ENCODE measurements at places on chromosomes 2 and 18.

- DNase-seq = no peak
These were observed 185.3 kb downstream of the PRKCE start for GRCh38 chr2:45836740-45837139.

- no peak for DNase-seq
These were observed 79.2 kb upstream of the EPC2 start for GRCh38 chr2:148565272-148565894.

DNA sequence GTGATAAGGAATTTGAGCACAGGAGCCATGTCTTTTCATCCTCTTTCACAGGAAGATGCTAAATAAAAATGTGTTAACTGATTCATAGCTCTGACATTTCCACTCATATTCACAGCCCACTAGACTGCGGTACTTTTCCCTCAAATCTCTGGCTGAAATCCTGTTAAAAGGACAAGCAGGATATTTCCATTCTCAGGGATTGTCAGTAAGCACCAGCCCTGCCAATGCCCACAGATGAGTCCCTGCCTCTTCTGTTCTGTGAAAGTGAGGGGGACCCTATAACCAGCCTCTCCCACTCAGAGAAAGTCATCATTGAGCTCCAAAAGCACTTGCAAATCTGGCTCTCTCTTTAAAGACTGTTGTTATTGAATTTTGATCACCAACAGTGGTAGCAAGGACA is 440.5 kb downstream of the SETBP1 start:
- DNase-seq = no peak

- DNase-seq = no peak
These were observed 169.4 kb downstream of the EIPR1 start for GRCh38 chr2:3208179-3208578.

DNA sequence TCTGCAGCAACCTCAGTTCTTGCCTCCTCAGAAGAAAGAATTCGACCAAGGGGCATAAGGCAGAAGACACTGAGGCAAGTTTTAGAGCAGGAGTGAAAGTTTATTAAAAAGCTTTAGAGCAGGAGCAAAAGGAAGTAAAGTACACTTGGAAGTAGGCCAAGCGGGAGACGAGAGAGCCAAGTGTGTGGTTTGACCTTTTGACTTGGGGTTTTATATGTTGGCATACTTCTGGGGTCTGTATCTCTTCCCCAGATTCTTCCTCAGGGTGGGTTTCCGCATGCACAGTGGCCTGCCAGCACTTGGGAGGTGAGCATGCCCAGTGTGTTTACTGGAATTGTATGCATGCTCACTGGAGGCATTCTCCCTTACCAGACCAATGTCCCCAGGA is 59.3 kb upstream of the ANKRD44 start:
- no peak for DNase-seq

DNA sequence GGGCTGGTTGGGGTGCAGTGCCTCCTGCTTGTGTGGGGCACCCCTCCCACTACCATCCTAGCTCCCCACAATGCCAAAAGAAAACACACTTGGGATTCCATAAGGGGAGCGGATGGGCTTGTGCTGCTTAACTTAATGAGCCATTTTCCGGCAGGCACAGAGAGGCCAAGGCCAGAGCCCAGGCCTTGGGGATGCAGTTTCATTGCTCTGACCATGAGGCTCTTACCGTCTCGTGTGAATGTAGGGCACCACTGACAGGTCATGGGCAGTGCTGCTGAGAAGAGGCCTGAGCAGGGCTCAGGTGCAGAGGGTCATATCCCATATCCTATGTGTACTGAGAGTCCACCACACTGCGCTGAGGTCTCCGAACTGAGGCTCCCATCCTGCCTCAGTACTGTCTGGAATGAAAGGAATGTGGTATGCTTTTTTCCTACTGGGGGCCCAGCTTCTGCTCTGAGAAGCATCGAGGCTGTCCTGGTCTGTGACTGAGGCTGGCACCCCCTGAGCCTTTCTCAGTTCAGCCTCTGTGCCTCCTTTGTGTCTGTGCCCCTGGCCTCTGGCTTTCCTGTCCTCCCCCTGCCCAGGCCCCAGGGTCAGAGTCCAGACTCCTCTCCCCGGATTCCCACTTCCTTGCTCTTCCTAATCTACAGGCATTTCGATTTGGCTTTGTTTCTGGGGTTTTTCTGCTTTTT is 45.2 kb upstream of the MAPRE3 start:
- no peak for DNase-seq

GRCh38 chr2:96247009-96247408 is 18.8 kb downstream of the TMEM127 start:
- no peak for DNase-seq

DNA sequence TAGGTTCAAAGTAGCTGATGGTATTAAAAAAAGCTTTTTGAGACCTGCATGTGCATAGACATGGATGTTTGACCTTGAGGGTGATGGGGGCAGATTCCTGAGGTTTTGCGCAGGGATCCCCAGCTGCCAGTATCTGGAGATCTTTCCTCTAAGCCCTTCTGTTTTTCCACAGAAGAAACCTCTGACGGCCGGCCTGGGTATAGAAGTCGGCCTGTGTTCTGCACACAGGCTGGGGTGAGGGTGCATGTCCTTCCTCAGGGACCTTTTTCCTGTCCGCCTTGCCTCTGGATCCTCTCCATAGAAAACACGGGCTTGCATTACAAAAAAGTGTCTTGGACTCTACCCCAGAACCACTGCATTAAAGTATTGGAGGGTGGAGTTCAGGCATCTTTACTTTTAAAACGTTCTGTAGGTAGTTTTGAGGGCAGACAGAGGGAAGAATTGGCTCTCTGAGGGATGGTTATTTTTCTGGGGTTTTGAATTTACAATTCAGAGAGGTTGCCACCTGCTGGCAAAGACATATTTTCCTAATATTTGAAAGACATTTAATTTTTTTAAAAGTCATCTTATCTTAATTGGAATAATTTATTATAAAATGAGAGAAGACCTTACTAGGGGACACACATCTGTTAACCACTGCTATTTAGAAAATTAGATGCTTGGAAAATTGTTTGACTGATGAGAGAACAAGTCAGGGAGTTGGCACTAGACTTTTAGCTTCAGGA is 350.6 kb downstream of the DCDC2C start:
- no peak for DNase-seq

- DNase-seq = no peak
These were observed 118.1 kb downstream of the EPB41L3 start for GRCh38 chr18:5425721-5426120.

DNA sequence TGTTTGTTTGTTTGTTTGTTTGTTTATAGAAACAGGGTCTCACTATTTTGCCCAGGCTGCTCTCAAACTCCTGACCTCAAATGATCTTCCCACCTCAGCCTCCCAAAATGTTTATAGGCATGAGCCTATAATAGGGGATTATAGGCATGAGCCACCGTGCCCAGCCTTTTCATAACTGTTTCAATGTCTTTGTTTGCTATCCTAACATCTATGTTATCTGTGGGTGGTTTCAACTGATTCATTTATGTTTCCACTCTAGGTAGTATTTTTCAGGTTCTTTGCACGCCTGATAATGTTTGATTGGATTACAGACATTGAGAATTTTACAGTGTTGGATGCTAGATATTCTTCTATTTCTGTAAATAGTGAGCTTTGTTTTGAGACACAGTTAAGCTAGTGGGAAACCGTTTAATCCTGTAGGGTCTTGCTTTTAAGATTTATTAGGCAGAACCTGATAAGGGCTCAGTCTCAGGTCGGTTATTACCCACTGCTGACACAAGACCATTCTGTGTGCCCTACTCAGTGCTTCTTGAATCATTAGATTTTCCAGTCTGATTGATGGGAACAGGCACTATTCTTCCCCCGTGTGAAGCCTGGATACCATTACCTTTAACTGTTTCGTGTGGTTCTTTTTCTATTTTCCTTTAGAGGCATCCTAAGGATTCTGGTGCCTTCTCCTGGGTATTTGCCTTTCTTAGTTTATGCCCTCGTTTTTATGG is 76.5 kb upstream of the TMEM87B start:
- DNase-seq = no peak

- DNase-seq = no peak
These were observed 1.5 kb downstream of the POU3F3 start for GRCh38 chr2:104855221-104856085.

DNA sequence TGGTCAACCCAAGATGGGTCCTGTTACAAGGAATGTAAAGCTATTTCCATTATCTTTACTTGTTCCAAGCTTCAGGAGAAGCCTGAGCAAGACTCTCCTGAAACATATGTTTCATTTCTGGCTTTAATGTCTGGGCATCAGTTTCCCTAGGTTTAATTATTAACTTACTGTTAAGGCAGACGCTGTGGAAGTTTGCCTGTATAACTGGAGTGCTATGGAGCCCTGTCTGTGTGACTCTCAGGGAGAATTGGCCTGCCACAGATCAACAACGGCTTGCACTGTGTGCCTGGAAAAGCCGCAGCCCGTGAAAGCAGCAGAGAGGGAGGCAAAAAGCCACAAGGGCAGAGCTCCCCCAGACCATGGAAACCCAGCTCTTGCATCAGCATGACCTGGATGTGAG is 22.1 kb upstream of the LONRF2 start:
- no peak for DNase-seq

DNA sequence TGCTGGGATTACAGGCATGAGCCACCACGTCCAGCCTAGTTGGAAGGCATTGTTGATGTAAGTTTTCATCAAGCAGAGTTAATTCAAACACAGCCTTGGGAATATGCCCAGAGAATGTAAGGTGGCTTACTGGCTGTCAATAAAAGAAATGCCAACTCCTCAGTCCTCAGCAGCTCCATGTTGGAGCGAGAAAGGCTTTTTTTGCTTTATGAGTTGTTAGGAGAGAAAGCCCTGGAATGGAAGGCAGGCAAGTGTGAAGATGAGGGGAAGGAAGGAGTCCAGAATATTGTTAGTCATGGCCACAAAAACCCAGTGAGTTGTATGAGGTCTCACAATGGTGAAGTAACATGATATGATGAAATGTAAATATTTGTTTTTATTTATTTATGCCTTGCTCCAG is 57.1 kb downstream of the MAP4K4 start:
- no peak for DNase-seq

DNA sequence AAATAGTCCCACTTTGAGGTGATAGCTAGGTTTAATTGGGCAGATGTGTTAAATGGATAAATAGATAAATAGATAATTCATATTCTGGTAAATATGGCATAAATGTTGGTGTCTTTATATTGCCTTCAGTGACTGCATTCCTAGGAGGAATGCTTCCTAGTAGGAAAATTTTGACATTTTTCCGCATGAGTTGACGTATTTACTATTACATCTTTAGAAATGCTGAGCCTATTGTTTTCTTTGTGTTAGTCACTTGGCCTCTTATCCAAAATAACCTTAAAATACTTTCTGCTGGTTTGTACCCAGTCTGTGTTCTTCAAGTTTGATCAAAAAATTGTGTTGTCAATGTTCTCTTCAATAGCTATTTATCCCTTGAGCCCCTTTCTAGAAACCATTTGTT is 495.6 kb upstream of the ZEB2 start:
- DNase-seq = no peak

DNA sequence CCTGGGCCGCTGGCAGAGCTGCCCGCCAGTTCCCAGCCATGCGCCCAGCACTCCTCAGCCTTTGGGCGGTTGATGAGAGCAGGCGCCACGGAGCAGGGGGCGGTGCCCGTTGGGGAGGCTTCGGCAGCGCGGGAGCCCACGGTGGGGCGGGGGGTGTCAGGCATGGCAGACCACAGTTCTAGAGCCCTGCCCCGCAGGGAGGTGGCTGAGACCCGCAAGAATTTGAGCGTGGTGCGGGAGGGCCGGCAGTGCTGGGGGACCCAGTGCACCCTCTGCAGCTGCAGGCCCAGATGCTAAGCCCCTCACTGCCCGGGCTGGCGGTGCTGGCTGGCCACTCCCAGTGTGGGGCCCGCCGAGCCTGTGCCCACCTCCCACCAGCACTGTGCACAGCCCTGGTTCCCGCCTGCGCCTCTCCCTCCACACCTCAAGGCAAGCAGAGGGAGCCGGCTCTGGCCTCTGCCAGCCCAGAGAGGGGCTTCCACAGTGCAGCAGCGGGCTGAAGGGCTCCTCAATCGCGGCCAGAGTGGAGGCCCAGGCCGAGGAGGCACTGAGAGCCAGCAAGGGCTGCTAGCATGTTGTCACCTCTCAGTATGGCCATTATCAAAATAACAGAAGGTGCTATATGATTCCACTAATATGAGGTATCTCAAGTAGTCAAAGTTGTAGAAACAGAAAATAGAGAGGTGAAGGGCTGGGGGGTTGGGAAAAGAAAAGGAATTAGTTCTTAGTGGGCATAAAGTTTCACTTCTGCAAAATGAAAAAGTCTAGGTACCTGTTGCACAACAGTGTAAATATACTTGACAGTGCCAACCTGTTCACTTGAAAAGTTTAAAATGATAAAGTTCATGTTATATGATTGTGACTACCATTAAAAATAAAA is 72.3 kb downstream of the SH3YL1 start:
- no peak for DNase-seq

DNA sequence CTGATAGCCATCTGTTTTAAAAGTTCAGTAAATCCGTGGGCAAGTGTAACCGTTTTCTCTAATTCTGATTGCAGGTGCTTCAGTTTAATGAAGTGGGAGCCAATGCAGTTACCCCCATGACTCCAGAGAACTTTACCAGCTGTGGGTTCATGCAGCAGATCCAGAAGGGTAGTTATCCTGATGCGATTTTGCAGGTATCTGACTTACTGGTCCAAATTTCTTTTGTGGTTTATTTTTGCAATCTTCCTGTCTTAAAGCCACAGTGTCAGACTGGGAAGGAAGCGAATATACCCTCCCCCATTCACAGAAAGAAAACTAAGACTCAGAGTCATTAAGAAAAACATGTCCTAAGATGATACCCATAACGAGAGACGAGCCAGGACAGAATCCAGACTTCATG is 7.7 kb downstream of the SERPINB2 start:
- DNase-seq = no peak

- DNase-seq = no peak
These were observed 72.6 kb downstream of the EMX1 start for GRCh38 chr2:72989770-72990556.

DNA sequence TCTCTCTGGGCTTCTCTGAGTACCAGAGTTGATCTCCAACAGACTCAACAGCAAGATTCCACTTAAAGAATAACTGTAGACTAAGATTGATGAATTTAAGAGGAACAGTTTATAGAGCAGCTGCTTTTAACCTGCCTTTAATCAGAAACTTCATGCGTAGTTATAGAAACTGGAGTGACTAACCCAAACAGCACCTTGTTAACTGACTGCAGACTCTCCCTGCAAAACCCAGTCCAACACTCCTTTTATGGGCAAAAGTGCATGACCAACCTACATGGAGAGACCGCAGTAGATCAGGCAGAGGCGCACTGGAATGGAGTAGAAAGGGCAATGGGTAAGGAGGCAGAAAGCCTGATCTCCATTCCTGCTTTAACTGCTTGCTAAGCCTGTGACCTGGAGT is 110.6 kb downstream of the NRP2 start:
- DNase-seq = no peak

- no peak for DNase-seq
These were observed 46.3 kb downstream of the GORASP2 start for GRCh38 chr2:170975127-170975942.

- no peak for DNase-seq
These were observed 26.5 kb downstream of the RBMS1 start for GRCh38 chr2:160467086-160467485.

- no peak for DNase-seq
These were observed 61.3 kb upstream of the CSRNP3 start for GRCh38 chr2:165408186-165408585.

DNA sequence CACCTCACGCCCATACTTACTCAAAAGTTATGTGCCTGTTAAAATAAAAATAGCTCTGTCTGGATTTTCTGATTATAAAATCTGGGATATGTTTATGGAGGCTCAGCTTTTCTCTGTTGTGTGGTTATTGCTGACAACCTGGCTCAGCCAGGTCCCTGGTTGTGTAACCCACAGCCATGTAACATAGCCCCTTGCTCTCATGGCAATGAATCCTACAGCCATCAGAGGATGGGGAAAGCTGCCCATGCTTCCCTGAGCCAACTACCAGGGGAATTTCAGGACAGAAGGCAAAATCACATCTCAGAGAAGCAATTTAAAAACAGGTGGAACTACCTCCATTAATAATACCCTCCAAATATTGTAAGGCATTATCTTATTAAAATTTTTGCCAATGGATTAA is 29.7 kb downstream of the ST8SIA5 start:
- no peak for DNase-seq
